ENCODE measurements at places on chromosomes 12 and 14. TPM values are rescaled to one million over a fixed set of nuclear protein-coding genes. Genes with fewer than 3 reads are reported as not detected.

The SDSL gene
- total RNA-seq = 30.1 TPM

The USP44 gene
- total RNA-seq = 0.58 TPM

The PRKD1 gene
- 21.7 TPM for total RNA-seq

The LRP1-AS gene
- not detected for total RNA-seq

The PSMC6 gene
- total RNA-seq = 127 TPM

The PLEKHD1 gene
- total RNA-seq = not detected

The BDKRB1 gene
- total RNA-seq = 2.5 TPM

The FGF23 gene
- total RNA-seq = under 0.01 TPM

The TAS2R19 gene
- 7.3 TPM for total RNA-seq

The RFLNA gene
- total RNA-seq = 43.1 TPM

The EIF2S1 gene
- 239 TPM for total RNA-seq

The KRT72 gene
- total RNA-seq = not detected

The ADGRD1 gene
- 1.1 TPM for total RNA-seq

The GTF2H3 gene
- 60.0 TPM for total RNA-seq

The CCDC175 gene
- not detected for total RNA-seq

The MDM1 gene
- total RNA-seq = 15.5 TPM

The ARMH4 gene
- 5.1 TPM for total RNA-seq

The EXOC3L4 gene
- total RNA-seq = under 0.01 TPM

The VASH1 gene
- total RNA-seq = 2.7 TPM

The BMAL2 gene
- 29.9 TPM for total RNA-seq

The ZFYVE1 gene
- total RNA-seq = 10.4 TPM

The GPRC5D gene
- total RNA-seq = not detected

The TSPAN11 gene
- under 0.01 TPM for total RNA-seq

The OR4L1 gene
- total RNA-seq = not detected

The RPS6KL1 gene
- total RNA-seq = 0.96 TPM

The GPR65 gene
- 0.28 TPM for total RNA-seq

The DNAJC22 gene
- total RNA-seq = 2.5 TPM

The ZDHHC22 gene
- not detected for total RNA-seq

The KRT86 gene
- total RNA-seq = 0.19 TPM

The BCL7A gene
- 7.0 TPM for total RNA-seq

The KCNC2 gene
- not detected for total RNA-seq

The NFKBIA gene
- total RNA-seq = 110 TPM

The SAMD15 gene
- total RNA-seq = 2.5 TPM

The CPNE6 gene
- not detected for total RNA-seq

The APPL2 gene
- total RNA-seq = 27.1 TPM

The OASL gene
- 0.56 TPM for total RNA-seq

The OAS1 gene
- 2.8 TPM for total RNA-seq

The NFE2 gene
- total RNA-seq = not detected

The RBP5 gene
- not detected for total RNA-seq

The AMIGO2 gene
- 30.3 TPM for total RNA-seq

The CLEC6A gene
- total RNA-seq = not detected

The LTBP2 gene
- total RNA-seq = 156 TPM

The SYCP3 gene
- total RNA-seq = 0.85 TPM

The ERBB3 gene
- 0.38 TPM for total RNA-seq

The HOXC13 gene
- total RNA-seq = under 0.01 TPM

The NUP37 gene
- total RNA-seq = 62.3 TPM

The TAS2R46 gene
- total RNA-seq = 2.8 TPM

The SELPLG gene
- 0.85 TPM for total RNA-seq

The MSI1 gene
- not detected for total RNA-seq

The LRRC43 gene
- total RNA-seq = 0.38 TPM
